ENCODE measurements at places on chromosomes 2 and 18.

GRCh38 chr2:188382107-188382506 lies 90.4 kb downstream of the GULP1 start:
- DNase-seq, result no peak

GRCh38 chr2:29309090-29310029 lies 194.1 kb downstream of the CLIP4 start:
- peak; percentile 71 for DNase-seq

DNA sequence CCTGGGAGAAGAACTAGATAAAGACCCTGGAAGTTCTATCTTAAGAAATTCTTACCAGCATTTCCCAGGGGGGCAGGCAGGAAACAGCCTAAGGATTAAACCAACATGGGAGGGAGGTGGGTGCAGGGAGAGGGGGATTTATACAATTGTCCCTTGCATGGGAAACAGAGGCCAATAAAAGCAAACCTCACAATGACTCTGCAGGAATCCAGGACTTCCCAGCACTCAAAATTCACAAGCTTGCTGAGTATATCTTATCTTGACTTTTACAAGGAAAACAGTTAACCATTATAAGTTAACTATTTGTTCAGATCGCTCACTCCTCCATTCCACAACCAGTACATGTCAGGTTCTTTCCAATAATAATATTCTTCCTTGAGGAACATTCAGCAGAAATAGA lies 241.3 kb downstream of the MREG start:
- DNase-seq, result no peak

GRCh38 chr2:54891909-54892308 lies 158.3 kb downstream of the RTN4 start:
- no peak for DNase-seq

DNA sequence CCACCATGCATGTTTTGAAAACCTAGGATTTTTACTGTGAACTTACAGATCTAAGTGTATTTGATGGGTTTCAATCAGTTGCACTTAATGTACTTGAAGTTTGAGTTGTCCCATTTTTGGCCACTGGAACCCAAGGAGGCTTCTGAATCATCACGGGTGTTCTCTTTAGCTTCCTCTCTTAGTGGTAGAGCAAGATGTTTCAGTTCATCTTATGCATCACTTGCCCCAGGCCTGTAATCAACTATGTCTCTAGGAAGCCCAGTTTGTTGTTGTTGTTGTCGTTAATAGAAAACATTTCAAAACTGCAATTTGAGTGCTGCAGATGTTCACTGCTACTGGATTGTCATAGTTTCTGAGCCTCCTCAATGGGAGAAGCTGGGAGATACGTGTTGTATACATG lies 97.0 kb downstream of the FHOD3 start:
- DNase-seq, result no peak

Measured in activated CD8-positive, alpha-beta memory T cell treated with anti-CD3 and anti-CD28 coated beads, Interleukin-2, amount 10 ng/mL, durations not matched to agents 7 days and 5 days (primary cell).